ENCODE measurements at places on chromosomes 7 and 10.

- no peak for DNase-seq
These were observed 22.6 kb downstream of the PALS2 start for GRCh38 chr7:24595671-24596418.

DNA sequence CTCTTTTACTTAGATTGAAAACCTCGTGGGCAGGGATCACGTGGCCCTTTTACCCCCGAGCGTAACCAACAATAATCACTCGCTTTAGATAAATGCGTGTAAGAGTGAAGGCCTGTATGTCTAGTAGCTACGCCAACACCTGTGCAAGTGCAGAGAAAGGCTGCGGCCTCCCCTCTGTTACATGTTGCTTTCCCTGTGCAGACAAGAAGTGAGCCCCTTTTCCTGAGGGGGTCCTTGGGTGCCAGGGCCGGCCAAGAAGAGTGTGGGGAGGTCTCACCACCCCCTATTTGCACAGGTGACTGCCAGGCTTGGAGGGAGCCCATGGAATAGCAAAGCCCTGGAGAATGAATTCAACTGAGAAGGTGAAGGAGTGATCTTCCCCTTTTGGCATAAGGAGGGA is 35.6 kb upstream of the CNPY1 start:
- DNase-seq, result no peak

- DNase-seq, result no peak
These were observed 191.3 kb downstream of the MYOF start for GRCh38 chr10:93290661-93291354.

- DNase-seq, result no peak
These were observed 37.6 kb downstream of the OAT start for GRCh38 chr10:124381011-124381611.

DNA sequence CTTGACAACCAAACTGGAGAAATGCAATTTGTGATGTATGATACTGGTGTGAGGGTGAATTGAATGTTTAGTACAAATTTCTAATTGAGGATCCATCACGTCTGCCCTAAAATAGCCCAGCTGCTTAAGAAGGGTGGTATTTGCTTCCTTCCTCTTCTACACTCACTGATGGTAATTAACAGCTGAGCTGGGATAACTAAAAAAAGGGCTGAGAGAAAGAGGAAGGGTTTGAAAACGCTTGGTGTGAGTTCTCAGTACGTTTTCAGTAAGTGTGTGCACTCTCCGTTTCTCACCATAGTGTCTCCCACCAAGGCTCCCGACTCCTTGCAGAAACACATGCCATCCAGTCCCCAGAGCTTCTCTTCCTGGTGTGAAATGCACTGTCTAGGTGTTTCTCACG is 54.3 kb downstream of the MAP3K8 start:
- no peak for DNase-seq

DNA sequence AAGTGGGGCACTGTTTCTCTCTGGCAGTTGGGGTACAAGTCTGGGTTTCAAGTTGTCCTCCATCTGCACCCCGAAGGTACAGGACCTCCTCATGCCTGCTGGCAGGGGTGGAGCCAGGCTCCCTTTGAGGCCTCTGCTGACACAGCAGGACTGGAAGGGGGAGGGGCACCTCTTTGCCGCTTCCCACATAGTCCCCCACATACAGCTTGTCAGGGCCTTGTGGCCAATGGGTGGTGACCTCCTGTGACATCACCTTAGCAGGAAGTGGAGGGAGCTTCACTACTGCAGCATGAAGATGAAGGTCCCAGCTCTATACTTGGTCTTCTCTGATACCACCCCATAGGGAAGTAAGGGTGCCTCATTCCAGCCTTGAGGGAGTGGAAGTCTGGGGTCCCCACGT is 167.8 kb downstream of the RAMP3 start:
- no peak for DNase-seq

DNA sequence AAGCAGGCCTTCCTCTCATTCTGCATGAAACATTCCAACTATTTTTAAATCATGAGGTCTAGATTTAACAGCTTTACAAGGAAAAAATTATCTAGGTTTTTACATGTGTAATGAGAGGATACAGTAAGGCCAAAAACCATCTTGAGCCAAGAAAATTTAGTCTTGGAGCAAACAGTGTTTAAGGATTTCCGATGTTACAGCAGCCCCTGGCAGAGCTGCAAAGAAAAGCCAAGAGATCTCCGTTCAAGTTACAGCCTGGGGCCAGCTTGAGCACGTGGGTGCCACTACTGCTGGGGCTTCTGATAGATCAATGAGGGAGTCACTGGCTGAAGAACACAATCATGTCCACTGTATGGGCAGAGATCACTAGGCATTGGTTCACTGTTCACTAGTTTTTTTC is 156.2 kb downstream of the EVX1 start:
- DNase-seq, result no peak
